ENCODE measurements at places on chromosomes 2 and 18.

GRCh38 chr2:202104286-202104870 lies 31.3 kb downstream of the KIAA2012 start:
- DNase-seq = no peak

GRCh38 chr2:188620916-188621315 lies 329.2 kb downstream of the GULP1 start:
- DNase-seq = no peak

GRCh38 chr2:109264595-109265328 lies 135.8 kb downstream of the SH3RF3 start:
- DNase-seq = no peak

- no peak for DNase-seq
These were observed 134.7 kb downstream of the VIT start for GRCh38 chr2:36831185-36831584.

- DNase-seq = no peak
These were observed 40.6 kb upstream of the MAP2 start for GRCh38 chr2:209383212-209383611.

GRCh38 chr2:239102266-239102665 lies 254.4 kb downstream of the TWIST2 start:
- no peak for DNase-seq

GRCh38 chr2:70717431-70718038 lies 50.5 kb downstream of the ADD2 start:
- DNase-seq = no peak

DNA sequence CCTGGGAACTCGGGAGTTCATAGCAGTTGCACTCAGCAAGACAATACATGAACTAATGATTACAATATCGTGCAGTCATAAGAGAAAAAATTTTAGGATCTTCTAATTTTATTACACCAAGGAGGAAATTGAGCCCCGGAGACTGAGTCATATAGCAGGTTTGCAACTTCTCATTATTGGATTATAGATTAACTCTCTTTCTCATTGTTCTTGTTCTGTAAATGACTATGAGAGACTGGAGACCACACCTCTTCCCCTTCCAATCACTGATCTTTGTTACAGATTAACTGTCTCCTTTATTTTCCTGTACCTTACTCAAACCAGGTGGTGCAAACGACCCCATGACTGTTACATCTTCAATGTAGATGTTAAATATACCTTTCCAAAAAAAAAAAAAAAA lies 435.8 kb upstream of the DDX18 start:
- DNase-seq = no peak

DNA sequence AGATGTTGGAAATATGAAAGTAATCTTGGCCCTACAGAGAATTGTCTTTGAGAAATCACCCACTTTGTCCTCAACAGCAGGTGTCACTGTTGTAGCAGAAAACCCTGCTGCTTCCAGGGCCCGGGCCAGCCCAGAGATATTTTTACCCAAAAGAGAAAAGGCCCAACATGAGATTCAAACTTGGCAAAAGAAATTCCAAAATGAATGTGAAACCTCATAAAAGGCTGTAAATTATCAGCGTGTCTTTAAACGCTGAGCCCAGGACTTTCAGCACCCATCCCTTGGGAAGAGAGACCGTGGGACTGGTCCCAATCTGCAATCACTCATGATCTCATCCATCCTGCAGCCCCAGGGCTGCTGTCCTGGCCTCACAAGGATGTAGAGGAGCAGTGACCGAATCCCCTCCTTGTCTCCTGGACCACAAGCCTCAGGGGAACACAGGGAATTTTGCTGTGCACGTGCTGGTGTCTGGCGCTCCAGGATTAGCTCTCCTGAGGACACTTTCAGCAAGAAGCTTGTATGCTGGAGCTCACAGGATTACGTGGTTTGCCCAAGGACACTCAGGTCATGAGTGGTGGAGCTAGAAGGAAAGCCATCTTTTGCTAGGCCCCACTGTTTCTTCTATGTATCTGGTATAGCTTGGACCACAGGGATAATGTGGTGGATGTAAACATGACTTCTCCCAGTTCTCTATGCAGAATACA lies 202.1 kb downstream of the RNF144A start:
- DNase-seq = no peak

- DNase-seq = no peak
These were observed 370.7 kb upstream of the RAB12 start for GRCh38 chr18:8238507-8238906.

- no peak for DNase-seq
These were observed 2.2 kb downstream of the SEPTIN10 start for GRCh38 chr2:109611467-109612095.

DNA sequence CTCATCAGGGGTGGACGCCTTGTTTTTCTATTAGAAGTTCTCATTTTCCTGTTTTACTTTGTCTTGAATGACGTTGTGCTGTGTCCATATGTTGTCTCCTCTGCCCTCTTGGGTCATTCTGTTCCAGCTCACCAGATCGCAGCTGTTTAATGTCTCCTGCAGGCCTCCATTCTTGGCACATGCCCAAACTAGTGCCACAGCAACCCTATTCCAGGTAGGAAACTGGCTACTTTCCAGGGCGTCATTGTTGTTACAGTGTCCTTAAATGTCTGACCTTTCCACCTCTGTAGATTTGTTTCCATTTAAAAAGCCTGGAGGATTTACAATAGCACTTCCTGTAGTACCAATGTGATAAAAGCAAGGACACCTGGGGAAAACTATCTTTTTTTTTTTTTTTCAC lies 500.7 kb downstream of the METTL4 start:
- no peak for DNase-seq

- no peak for DNase-seq
These were observed 21.2 kb downstream of the CLUL1 start for GRCh38 chr18:617970-618504.

- DNase-seq = no peak
These were observed 73.8 kb downstream of the APOB start for GRCh38 chr2:20970068-20970467.

DNA sequence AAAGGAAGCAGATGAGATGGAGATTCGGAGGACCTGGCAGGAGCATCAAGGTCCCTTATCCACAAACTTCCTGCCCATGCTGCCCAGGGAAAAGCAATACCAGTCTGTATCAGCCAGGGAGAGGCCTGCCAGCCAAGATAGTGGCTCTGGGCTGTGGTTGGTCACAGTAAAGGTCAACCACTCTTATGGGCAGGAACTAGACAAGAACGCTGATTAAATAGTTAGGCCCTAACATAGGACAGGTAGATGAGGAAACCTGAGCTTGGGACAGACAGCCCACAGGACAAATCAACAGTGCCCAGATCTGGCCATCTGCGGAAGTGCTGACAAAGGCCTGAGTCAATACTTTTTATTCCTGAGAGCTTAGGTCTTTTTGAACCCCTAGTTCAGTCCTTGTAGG lies 10.7 kb downstream of the PSTPIP2 start:
- DNase-seq = no peak

DNA sequence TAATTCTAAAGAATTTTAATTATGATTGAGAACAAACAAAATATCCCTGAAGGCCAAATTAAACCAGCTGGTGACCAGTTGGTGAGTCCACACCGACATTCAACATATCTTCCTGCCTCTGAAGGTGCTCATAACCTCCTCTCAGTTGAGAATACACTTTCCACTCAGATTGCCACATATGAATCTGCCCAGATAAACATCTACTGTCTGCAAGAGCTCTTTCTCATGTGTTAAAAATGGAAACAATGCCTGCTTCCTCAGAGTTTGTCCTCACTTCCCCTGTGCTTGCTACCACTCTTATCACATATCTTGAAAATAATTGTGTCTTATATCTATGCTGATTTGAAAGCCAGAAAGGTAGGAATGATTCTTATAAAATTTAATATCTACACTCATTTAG lies 177.7 kb upstream of the GULP1 start:
- no peak for DNase-seq

- DNase-seq = no peak
These were observed 6.2 kb downstream of the PELI1 start for GRCh38 chr2:64137996-64138395.

GRCh38 chr2:19138264-19138825 lies 220.1 kb downstream of the OSR1 start:
- no peak for DNase-seq

GRCh38 chr2:88692187-88692586 lies 714 bp downstream of the RPIA start:
- peak; percentile 23 for DNase-seq

DNA sequence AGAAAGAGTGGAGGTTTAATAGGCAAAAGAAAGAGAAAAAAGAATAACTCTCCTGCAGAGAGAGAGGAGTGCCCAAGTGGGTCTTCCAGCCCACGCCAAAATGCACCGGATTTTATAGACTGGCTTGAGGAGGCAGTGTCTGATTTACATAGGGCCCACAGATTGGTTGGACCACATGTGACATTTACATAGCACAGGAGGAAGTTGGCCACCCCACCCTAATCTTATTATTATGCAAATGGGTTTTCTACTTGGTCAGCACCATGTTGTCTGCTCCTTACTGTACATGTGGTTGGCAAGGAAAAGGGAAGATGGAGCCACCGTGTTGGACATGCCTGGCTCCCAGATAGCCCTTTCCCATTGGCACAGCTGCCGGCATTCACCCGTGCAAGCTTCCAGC lies 56.8 kb downstream of the SP110 start:
- DNase-seq = no peak

DNA sequence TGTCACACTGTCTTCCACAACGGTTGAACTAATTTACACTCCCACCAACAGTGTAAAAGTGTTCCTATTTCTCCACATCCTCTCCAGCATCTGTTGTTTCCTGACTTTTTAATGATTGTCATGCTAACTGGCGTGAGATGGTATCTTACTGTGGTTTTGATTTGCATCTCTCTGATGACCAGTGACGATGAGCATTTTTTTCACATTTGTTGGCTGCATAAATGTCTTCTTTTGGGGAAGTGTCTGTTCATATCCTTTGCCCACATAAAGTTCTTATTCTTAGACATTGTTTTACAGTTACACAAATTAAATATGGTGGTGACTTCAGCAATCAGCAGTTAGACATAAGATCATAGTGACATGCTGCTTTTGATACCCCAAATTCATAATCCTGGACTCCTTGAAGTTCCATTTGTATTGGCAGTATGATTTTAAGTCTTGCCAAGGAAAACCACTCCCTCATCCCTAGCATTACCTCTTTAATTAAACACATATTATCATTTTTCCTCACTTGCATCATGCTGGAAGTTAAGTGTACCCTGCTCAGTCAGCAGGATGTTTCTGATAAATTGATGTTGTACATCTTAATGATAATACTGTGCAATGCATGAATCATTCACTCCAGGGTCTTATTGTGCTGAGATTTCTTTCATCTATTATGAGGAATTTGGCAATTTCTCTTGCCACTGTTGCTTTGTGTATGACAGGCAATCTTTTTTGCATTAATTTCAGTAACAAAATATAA lies 67.6 kb upstream of the STAT1 start:
- no peak for DNase-seq

GRCh38 chr2:89837962-89838625 lies 1146.6 kb downstream of the RPIA start:
- DNase-seq = no peak

DNA sequence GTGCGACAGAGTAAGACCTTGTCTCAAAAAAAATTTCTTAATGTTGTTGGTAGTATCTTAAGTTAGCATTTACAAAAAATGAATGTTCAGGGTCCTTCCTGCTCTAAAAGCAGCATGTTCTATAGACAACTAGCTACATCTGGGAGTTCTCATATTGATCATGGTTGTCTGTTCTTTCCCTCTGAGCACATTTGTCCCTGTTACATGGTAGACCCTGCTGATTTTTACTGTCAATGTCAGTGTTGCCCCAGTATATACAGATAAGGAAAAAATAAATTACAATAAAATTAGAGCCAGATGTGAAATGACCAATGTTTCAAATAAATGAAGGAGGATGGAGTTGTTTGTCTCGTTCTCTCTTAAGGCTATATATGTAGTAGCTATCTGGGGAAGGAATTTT lies 63.2 kb downstream of the KCMF1 start:
- no peak for DNase-seq

DNA sequence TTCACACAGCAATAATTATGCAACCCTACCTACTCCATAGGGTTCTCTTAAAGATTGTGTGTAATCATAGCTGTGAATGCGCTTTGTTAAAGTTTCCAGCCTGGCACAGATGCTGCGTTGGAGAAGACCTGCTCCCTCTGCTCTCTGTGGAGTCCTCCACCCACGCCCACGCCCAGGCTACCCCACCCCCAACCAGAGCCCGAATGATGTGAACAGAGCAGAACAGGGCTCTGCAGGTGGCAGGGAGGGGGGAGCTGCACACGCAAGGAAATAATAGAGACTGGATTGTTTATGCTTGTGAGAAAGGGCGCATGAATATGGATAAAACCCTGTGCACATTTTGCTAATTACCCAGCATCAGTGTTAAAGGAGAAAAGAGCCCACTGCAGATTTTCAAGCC lies 447.5 kb downstream of the BCL11A start:
- DNase-seq = no peak

GRCh38 chr18:62494764-62495163 lies 28.1 kb upstream of the ZCCHC2 start:
- no peak for DNase-seq

GRCh38 chr2:159904959-159905305 lies 106.9 kb upstream of the CD302 start:
- no peak for DNase-seq

DNA sequence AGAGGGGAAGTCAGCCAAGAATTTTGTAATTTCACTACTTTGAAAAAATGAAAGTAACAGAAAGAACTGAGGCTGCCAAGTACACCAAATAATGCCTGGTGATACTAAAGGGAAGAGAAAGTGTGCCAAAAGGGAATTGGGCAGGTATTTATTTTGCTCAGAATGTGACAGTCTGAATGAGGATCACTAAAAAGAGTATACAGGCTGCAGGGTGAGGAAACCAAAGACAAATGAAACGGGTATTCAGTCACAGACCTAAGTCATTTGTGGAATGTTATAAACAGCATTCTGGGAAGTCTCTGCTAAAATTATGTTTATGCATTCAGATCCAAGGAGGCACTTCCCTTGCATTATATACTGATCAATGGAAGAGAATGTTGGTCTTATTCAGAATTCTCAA lies 418.6 kb upstream of the SLC39A10 start:
- DNase-seq = no peak

DNA sequence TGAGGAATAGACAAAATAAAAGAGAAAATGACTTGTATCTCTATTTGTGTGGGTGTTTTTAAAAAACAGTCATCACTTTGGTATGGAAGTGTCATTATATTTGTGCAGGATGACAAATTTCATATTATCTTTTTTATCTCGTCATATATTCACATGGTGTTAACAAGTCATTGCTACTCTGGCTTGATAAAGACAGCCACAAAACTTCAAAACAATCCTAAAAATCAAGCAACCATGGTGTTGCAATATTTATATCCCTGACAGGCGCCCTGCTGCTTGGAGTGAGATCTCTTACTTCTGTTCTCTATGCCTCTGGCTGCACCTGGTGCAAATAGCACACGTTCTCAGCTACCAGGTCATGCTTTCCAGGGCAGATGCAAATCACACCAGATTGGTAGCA lies 278.0 kb upstream of the EPHA4 start:
- no peak for DNase-seq

DNA sequence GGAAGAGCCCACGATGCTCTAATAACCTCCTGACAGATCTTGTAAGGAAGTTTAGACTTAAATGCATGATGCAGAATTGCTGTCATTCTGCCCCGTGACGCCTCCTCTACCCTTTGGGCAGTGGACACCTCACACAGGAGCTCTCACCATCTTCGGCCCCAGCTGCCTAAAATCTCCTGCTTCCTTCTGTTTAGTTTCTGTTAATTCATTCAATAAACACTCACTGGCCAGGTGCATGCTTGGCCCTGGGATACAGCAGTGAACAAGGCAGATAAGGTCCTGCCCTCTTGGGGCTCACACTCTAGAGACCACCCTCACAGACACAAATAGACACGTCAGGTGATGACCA lies 81.1 kb downstream of the SEPTIN10 start:
- no peak for DNase-seq

All from CD4-positive, alpha-beta T cell treated with Interleukin-12 subunit alpha and Interleukin-12 subunit beta, for 1 hour (primary cell).